ENCODE measurements at places on chromosomes 7 and 10.

DNA sequence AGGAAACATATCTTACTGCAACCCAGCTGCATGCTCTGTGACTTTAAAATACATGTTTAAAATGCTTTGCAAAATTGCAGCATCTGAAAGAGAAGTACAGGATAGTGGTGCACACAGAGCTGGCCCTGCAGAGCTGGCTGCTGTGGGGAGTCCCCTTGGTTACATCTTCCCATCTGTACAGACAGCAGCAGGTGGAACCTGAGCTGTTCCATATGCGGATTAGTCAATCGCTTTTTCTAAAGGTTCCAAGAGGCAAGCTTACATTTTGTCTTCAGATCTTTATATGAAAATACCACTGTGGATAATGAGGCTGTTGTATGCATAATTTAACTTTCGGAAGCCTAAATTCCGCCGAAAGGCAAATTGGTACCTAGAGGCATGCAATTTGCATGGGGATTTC is 444.1 kb downstream of the NRG3 start:
- DNase-seq = no peak

DNA sequence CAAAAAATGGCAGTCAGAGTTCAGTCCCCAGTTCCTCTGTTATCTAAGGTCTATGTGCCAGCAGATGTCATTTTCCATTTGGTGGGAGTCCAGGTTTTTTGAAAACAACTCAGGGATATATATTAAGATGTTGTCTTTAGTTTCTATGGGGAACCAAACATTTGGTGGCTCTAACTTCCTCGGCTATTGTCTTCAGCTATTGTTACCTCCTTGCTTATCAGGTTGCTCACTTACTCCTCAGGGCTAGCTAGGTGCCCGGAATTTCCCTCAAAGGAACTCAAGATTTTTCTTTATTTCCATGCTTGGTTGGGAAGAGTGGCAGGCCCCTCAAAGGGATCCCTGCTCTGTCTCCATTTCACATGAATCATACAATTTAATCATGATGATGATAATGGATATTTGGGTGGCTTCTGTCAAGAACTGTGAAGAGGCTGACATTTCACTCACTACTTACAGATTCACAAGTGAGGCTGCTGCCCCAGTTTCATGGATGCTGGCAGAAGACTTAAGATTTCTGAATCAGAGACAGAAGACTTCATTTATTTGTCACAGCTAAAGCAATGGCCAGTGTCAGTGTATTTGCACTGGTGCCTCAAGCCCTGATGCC is 182.8 kb downstream of the PKD1L1 start:
- no peak for DNase-seq

GRCh38 chr7:917255-918117 is 37.0 kb downstream of the ADAP1 start:
- no peak for DNase-seq

DNA sequence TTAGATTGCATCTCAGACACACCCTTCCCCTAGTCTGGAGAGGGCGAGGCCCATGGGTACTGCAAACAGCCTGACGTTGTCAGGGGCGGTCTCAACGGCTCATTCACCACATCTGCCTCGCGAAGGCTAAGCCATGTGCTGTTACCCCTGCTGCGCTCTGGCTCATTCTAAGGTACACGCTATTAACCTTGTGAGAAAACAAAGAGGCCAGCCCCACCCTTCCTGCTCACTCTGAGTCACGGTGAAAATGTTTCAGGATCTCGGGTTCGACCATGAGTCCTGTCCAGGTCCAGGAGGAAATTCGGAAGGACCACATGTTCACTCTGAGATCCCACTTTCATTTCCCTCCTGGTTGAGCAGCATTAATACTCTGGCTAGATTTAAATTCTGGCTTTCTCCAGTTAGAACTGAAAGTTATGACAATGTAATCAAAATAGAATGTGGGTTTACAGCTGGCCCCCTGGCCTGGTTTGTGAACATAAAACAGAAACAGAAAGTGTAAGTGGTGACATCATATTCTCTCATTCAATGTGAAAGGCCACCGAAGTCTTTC is 55.2 kb downstream of the EGFR start:
- DNase-seq = peak; percentile 36

DNA sequence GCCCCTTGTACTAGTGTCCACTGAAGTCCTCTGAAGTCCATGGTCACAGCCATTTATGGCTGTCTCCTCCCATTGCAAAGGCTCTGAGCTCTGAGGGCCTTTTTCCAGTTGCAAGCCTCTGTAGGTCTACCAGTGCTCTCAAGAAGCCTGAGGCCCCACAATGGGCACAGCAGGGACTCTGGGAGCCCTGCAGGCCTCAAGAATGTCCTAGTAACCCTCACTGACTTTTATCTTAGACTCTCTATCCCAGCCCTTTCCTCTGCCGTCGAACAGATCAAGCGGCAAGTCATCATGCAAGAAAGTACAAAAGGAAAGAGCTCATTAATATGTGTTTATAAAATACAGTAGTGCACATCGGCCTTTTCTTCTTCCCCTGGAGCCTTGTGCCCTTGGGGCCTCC is 23.4 kb downstream of the VWA2 start:
- no peak for DNase-seq

DNA sequence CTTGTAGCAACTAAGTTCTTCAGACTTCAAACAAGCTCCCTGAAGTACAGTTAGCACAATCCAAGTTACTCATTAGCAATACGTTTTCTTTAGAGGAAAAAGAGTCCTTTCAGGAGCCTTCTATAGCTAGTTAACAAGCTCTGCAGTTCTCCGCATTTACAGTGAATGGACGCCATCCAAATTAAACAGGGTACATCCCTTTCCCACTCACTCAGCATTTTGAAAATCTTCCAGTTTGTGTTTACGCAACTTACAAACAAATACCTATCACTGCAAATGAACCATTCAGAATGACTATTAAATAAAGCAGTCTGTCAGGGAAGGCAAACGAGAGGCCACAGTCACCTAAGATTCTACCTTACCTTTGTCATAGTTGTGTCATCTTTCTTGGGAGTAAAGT is 84.5 kb downstream of the RNF32 start:
- no peak for DNase-seq

- no peak for DNase-seq
These were observed 27.1 kb upstream of the GJD4 start for GRCh38 chr10:35577926-35578617.

DNA sequence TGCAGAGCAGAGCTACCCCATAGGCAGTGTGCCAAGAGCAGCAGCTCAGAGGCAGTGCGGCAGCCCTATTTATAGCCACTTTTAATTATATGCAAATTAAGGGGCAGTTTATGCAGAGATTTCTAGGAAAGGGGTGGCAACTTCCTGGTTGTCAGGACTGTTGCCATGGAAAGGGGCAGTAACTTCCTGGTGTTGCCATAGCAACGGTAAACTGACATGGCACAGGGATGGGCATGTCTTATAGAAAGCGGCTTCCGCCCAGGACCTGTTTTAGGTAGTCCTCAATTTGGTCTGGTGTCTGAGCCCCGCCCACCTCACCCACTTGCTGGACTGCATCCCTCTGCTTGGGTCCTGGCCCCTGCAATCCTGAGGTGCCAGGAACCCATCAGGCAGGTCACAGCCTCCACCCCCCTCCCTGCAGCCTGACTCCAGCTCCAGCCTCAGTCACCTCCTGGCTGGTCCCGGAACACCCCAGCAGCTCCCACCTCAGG is 115.8 kb downstream of the TMEM130 start:
- no peak for DNase-seq

- DNase-seq = no peak
These were observed 3.0 kb downstream of the NUP42 start for GRCh38 chr7:23184709-23185359.

DNA sequence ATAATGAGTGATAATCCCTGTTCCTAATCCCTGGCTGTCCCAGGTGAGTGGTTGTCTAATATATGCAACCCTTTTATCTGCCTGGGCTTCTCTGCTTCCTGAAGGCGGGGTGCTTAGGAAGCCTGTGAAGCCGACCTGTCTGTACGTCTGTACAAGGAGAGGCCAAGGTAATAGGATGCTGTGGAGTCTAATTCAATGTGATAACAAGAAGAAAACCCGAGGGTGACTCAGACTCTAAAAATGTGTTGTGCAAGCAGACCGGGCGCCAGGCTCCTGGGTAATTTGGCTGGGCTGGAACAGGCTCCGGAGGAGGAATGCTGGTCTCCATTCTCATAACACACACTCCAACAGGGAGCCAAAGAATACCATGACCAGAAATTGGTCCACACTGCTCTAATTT is 43.6 kb downstream of the THNSL1 start:
- DNase-seq = no peak

GRCh38 chr7:15159261-15159660 is 256.7 kb upstream of the DGKB start:
- no peak for DNase-seq

DNA sequence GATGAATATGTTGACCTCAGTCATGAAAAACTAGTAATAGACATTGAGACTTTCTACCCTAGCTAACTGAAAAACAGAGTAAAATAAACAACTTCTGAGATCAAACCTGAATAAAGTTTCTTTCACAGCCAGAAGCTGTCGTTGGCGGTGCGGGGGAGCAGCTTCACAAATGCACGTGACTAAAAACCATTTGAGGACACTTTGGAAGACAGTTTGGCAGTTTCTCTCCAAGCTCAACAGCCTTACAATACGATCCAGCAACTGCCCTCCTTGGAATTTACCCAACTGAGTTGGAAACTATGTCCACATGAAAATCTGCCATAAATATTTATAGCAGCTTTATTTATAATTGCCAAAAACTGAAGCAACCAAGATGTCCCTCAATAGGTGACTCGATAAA is 63.1 kb downstream of the CYTH3 start:
- DNase-seq = no peak

DNA sequence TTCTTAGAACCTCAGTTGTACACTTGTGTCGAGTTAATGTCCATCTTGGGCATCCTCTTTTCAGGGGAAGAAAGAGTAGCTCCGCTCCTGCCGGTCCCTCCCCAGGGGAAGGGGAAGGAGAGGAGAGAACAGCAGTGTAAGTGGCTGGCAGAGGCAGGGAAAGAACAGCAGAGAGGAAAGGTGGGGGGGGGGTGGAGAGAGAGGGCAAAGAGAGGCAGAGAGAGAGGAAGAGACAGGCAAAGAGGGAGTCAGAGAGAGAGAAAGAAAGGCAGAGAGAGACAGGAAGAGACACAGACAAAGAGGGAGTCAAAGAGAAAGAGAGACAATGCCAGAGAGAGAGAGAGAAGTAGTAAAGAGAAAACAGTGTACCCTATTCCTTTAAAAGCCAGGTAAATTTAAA is 53.9 kb downstream of the MRPS24 start:
- no peak for DNase-seq

GRCh38 chr7:8295638-8296361 is 33.8 kb upstream of the ICA1 start:
- peak; percentile 16 for DNase-seq

DNA sequence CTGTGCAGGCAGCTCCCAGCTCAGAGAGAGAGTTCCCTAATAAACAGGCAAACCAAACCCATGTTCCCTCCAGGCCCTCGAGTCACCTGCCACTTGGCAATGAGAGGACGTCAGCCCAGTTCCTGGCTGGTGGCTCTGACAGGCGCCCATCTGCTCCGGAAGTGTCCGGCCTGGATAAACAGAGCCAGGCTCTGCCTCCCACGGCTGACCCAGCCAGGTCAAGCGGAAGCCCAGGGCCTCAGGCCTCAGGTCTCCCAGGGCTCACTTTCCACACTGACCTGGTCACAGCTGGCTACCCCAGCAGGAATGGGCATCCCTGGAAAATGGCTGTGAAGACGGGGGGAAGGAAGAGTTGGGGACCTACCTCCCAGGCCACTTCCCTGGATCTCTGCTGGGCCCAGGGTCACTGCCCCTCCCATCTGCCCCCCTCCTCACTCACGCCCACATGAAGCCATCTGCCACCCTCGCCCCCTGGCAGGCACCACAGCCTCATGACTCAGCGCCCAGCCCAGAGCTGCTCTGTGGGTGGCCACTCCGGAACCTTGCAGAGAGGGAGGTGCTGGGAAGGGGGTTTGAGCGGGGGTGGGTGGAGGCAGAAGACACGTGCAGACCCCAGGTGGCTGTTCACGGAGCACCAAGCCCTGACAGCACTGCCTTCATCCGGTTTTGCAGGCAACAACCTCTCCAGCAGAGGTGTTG is 37.4 kb upstream of the DUSP5 start:
- peak; percentile 38 for DNase-seq

DNA sequence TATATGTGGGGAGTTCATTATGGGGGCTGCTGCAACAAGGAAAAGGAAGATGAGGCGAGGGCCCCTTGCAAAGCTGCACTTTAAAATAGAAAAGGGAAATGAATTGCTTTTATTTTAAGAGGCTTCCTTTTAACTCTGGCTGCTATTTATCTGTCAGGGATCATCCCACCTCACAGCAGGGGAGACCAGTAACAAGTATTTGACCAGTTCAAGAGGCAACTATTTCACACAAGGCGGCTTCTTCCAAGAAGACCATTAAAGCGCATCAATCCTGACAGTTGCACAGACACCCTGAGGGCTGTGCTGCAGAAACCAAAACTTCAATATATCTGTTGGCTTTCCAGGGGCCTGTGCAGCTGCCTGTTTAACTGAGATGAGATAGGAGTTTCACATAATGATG is 1009.2 kb downstream of the SORCS3 start:
- no peak for DNase-seq

DNA sequence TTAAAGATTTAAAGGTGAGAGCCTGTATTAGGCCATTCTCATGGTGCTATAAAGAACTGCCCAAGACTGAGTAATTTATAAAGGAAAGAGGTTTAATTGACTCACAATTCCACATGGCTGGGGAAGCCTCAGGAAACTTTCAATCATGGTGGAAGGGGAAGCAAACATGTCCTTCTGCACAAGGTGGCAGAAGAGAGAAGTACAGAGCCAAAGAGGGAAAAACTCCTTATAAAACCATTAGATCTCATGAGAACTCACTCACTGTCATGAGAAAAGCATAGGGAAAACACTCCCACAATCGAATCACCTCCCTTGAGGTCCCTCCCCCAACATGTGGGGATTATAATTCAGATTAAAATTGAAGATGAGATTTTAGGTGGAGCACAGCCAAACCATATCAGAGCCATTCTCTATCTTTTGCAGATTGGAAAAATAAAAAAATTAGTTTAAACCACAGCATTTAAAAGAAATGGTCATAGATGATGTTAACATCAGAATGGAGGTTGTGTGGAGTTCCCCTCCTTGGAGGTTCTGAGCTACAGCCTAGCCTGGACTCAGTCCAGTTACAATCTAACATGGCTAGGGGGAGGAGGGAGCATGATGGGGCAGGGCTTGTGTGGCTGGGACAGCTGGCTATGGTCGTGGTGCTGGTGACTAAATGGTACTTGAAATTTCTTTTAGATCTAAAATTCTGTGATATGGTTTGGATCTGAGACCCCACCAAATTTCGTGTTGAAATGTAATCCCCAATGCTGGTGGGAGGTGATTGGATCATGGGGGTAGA is 33.1 kb downstream of the GSTO2 start:
- DNase-seq = no peak

DNA sequence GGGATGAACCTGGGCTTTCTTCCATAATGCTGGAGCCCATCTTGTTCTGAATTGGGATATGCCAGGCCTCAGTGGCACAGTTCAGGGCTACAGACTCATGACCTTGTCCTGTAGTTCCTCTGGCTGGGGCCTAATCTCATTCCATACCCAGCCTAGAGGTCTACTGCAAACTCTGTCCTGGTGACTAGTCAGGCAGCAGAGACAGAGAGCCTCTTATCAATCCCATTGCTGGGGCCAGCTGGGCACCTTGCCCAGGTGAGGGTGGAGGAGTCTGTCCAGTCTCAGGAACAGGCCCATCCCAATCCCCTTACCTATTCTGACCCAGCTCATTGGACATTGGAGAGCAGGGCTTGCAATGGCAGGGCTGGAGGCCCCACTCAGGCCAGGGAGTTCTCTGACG is 28.0 kb upstream of the COMTD1 start:
- DNase-seq = no peak

GRCh38 chr10:7119325-7120015 is 291.4 kb downstream of the SFMBT2 start:
- DNase-seq = no peak
